ENCODE measurements at places on chromosomes 13 and 19. TPM values are rescaled to one million over a fixed set of nuclear protein-coding genes. Genes with fewer than 3 reads are reported as not detected.

- DNase-seq, result no peak
Observed at GRCh38 chr13:97302611-97303010, 80.5 kb downstream of the MBNL2 start.

Gene ALKBH6
- 10.9 TPM for total RNA-seq

DNA sequence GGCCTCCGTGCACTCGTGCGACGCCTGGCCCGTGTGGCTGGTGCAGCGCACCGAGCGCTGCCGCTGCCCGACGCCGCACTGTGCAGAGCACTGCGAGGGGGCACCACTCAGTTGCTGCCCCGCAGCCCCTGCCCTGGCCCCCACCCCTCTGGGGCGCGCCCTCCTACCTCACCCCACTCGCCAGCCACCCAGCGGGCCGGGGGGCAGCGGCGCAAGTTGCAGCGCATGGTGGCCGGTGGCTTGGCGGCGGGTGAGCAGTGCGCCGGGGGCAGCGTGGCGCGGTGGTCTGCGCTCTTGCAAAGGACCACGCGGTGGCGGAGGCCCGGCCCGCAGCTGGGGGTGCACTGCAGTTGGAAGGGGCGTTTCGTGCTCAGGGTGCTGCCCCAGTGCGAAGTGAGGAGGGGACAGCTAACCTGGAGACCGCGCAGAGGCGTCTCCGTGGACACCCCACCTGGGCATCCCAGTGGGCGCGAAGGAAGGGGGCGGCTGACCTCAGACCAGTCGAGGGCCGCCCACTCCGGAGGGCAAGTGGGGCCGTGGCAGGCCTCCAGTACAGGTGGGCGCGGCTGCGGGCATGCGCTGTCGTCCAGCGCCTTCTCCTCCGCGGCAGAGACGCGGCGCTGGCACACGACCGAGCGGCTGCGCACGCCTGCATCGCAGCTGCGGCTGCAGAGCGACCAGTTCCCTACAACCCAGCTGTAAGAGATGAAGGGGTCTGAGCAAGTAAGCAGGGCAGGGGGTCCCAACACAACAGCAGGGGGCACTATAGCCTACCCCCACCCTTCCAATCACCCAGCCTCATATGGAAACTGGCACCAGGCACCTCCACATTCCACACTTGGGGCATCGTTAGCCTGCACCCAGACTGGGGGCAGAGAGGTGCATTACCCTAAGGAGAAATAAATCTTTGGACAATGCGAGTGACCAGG is 8.0 kb upstream of the MYO1F start:
- DNase-seq, result no peak

GRCh38 chr19:8607386-8607785 is 3.1 kb downstream of the ADAMTS10 start:
- DNase-seq, result no peak

DNA sequence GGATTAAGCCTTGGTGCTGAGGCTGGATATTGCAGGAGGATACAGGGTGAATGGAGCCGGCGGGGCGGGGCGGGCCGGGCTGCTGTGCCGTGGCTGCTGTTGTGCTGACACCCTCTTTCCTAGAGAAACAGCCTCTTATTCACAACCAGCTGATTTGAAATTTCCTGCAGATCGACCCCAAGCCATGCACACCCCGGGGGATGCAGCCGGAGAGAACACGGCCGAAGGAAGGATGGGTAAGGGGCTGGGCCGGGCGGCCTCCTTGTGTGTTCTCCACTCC is 11.1 kb downstream of the DAZAP1 start:
- DNase-seq, result no peak

DNA sequence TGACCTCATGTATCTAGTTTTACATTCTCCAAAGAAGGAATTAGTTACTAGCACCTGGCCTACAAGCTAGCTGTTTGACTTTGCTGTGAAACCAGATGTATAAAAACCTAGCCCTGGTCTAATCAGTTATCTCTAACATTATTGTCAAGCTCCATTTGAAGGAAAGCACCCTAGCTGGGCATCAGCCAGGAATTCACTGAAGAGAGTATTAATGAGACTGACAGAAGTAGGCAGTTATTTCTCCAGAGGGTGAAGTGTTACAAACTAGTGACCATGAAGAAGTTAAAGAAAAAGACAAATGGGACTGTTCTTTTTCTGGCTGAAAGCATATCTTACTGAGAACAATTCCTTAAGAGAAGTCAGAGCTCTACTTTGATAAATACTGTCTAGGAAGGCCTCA is 2529.3 kb upstream of the PCDH20 start:
- no peak for DNase-seq

DNA sequence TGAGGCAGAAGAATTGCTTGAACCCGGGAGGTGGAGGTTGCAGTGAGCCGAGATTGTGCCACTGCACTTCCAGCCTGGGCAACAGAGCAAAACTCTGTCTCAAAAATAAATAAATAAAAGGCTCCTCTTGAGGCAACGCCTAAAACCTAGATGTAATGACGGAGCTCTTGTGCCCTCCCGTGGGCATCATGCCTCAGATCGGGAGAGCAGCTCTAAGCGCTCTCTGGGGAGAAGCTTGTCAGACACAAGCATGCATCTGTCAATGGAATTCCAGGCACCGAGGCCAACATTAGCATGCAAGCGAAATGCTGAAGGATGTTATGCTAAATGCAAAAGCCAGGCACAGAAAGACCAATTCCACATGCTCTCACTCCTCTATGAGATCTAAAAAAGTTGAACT is 45.6 kb upstream of the MRI1 start:
- DNase-seq, result no peak
